ENCODE measurements at places on chromosomes 2 and 18.

GRCh38 chr2:168633200-168633599 lies 169.2 kb upstream of the NOSTRIN start:
- ATAC-seq = peak; percentile 32

DNA sequence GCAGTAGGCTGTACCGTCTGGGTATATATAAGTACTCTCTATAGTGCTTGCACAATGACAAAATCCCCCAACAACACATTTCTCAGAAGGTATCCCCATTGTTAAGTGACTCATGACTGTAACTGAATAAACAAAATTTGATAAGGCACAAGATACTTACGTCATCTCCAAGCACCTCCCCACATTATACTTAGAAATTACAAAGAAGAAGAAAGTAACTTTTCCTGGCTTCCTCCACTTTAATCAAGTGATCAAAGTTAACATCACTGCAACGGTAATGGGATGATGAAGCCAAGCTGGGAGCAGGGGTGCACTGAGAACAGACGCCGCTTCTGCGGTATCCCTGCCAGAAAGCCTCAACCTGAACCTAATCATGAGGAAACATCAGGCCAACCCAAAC lies 9.7 kb downstream of the TNS1 start:
- ATAC-seq = no peak

- peak; percentile 80 for ATAC-seq
Measured at GRCh38 chr2:109513749-109514588, 99.8 kb downstream of the SEPTIN10 start.

DNA sequence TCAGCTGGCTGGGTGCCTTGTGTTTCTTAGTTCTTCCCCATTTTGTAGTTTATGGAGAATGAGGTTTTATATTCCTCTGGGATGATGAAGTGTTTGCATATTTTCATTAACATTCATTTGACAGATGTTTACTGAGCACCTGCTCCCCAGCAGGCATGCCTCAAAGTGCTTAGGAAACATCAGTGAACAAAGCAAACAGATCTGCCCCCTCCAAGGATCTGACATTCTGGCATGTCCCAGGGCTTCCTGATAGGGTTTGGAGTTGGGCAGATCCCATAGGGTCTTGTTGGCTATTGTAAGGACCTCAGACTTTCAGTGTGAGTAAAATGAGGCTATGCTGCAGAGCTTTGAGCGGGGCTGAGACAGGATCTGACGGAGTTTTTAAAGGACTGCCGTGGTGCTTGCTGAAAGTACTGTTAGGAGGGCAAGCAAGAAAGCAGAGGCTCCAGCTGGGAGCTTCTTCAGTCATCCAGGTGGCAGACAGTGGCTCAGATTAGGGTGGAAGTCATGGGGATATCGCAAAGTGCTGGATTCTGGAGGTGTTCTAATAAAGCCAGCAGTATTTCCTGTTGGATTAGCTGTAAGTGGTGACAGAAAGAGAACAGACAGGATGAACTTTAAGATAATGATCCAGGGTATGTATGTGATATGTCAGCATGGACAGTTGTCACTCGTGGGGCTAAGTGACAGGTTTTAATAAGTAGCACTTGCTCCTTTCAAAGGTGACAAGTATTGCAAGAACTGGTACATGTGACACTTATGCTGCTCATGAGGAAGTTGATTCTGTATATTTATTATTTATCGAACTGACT lies 11.3 kb upstream of the IAH1 start:
- no peak for ATAC-seq

DNA sequence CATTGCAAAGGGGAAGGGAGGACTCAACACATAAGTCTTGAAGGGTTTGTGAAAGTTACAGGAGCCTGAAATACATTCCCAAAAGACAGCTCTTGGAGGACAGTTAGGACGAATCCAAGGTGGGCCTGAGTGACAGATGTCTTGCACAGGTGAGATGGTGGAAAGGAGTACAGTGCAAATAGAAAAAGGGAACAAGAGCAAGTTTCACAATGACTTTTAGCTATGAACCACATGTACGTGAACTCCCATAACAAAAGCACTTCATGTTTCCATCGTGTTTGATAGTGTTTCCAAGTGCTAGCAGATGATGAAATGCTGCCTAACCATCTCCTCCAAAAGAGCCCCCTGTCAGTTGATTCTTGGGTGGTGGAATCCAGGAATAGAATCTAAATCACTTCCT lies 1.8 kb downstream of the IL18RAP start:
- ATAC-seq = no peak

DNA sequence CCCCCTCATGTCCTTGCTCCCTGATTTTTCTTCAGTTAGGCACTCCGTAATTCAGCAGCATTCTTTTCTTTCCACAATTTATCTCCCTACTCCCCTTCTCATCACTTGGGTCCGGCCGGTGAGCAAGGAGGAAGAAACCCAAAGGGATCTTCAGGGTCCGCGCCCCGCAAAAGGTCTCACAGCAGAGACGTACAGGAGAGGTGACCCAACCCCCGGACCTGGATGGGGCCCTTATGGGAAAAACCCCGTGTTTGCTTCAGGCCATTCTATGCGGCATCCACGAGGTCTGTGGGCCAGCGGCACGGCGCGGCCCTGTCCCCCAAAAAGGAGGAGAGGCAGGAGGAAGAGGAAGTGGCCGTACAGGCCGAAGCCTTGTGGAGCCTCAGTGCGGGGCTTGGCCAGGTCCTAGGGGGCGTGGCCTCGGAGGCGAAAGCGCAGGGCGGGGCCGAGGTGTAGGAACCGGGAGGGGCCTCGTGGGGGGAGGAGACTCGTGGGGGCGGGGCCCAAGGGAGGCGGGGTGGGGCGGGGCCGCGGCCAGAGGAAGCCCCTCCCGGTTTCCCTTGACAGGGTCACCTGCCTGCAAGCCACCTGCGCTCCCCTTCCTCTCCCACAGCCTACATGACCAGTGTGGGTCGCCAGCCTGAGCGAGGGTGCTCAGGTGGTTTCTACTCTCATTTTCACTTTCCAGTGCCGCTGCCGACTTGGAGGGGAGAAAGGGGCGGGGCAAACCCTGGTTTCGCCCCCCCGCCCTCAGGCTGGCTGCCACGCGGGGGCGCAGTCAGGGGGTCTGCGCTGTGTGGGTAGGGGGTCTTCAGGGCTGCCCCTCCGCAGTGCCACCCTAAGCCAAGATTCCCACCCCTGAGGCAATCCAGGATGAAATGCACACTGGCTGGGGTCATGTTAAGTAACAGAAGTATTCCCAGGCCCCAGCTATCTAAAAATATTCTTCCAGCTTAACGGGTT lies 156.4 kb upstream of the XPO1 start:
- peak; percentile 99 for ATAC-seq

- ATAC-seq = peak; percentile 6
Measured at GRCh38 chr2:174595116-174595809, 2.3 kb downstream of the WIPF1 start.

- ATAC-seq = no peak
Measured at GRCh38 chr2:186894478-186894877, 45.5 kb upstream of the ZSWIM2 start.

- no peak for ATAC-seq
Measured at GRCh38 chr2:173865971-173866873, 99.0 kb downstream of the SP3 start.

- ATAC-seq = no peak
Measured at GRCh38 chr2:206616151-206616550, 26.1 kb upstream of the FAM237A start.

- no peak for ATAC-seq
Measured at GRCh38 chr18:69929041-69929774, 18.5 kb downstream of the CD226 start.

DNA sequence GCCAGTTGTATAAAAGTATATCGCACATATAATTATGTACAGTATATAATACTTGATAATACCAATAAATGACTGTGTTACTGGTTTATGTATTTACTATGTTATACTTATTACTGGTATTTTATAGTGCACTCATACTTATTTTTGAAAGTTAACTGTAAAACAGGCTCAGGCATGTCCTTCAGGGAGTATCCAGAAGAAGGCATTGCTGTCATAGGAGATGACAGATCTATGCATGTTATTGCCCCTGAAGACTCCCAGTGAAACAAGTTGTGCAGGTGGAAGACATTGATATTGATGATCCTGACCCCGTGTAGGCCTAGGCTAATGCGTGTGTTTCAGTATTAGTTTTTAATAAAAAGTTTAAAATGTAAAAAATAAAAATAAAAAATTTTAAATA lies 20.3 kb upstream of the ASXL3 start:
- ATAC-seq = no peak

- ATAC-seq = no peak
Measured at GRCh38 chr2:22807872-22808271, 577.1 kb upstream of the KLHL29 start.

DNA sequence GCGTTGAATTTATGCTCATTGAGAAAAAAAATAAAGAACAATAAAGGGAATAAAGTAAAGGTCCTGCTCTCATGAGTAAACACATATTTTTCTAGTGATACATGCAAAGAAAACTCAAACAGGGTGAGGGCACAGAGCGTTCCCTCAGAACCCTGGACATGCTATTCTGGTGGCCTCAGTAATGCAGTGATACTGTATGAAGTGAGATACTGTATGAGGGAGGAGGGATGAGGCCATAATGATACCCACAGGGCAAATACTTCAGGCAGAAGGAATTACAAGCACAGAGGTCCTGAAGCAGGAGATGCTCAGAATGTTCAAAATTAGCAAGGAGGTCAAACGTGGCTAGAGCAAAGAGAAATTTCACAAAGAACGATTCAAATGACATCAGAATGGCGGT lies 28.4 kb upstream of the RNU4ATAC start:
- ATAC-seq = peak; percentile 46

DNA sequence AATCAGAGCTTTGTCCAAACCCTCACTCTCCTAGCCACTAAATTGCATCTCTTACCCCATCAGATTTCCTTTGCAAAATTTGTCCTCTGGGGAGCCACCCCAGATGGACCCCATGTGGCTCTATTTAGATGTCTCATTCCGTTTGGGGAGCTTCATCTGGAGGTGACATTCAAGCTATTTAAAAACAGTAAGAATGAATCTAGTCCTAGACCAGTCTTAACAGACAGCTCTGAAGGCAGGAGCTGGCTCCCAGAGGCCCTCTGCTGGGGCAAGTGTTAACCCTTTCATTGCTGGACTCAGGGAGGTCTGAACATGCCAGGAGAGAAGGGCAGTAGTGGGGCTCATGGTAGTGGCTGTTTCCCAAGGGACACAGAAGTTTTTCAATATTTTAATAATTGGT lies 59.2 kb downstream of the RPL37A start:
- ATAC-seq = no peak

DNA sequence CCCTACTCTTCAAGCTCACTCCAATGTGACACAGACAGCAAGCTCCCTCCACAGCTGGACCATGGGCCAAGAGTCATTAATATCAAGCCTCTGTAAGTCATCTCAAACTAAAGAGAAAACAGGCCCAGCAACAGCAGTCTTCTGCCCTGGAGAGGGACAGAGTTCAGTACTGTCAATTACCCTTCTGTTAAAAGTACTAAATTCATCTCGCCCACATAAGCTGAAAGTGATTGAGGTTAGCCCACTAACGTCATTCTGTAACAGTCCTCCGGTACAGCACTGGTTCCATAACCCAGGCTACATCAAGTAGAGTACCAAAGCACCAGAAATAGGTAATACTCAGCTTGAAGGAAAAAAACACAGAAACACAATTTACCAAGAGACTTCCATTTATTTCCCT lies 25.9 kb downstream of the THADA start:
- no peak for ATAC-seq

- ATAC-seq = peak; percentile 40
Measured at GRCh38 chr2:182784058-182784706, 68.1 kb downstream of the DNAJC10 start.

DNA sequence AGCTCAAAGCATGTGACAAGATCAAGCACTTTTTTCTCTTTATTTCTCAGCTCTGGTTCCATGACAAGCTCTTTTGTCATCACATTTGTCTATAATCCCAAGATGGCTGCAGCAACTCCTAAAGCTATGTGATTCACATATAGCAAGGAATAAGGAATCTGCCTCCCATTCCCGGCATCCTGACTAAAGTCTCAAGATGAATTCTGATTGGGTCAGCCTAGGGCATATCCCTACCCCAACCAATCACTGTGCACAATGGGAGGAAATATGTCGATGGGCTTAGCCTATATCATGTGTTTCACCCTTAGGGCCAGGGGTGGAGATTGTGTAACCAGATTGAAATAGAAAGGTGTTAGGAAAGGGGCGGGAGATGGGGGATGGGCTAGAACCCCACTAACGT lies 23.1 kb upstream of the COLEC12 start:
- ATAC-seq = no peak

- no peak for ATAC-seq
Measured at GRCh38 chr2:133673305-133673905, 105.1 kb upstream of the NCKAP5 start.
